Smooth muscle cell of the umbilical artery (primary cell): ENCODE measurements at places on chromosomes 11 and 22. TPM values are rescaled to one million over a fixed set of nuclear protein-coding genes. Genes with fewer than 3 reads are reported as not detected.

Gene DBX1
- not detected in 2 replicates for total RNA-seq

Gene SVIP
- total RNA-seq, result 3.3 and 7.7 TPM in 2 replicates

Gene IL17REL
- total RNA-seq, result 0.09 TPM in 1 of 2 replicates, not detected in the other

Gene OR52I2
- not detected in 2 replicates for total RNA-seq

Gene APOA1
- 3.0 and 10.4 TPM in 2 replicates for total RNA-seq

Gene GLYATL2
- total RNA-seq, result 0.97 and 1.8 TPM in 2 replicates

Gene SLC22A6
- not detected in 2 replicates for total RNA-seq

Gene PDGFD
- 0.83 and 3.0 TPM in 2 replicates for total RNA-seq

Gene DEFB131B
- total RNA-seq, result not detected in 2 replicates

Gene SLCO2B1
- total RNA-seq, result 0.30 and 0.88 TPM in 2 replicates

Gene GNAZ
- total RNA-seq, result 7.4 and 15.0 TPM in 2 replicates

Gene PGA4
- not detected in 2 replicates for total RNA-seq

Gene CABP7
- total RNA-seq, result not detected in 2 replicates

Gene MS4A4A
- not detected in 2 replicates for total RNA-seq

Gene LDHAL6A
- total RNA-seq, result not detected in 2 replicates

Gene BSCL2
- 41.1 and 119 TPM in 2 replicates for total RNA-seq

Gene RIMBP3C
- total RNA-seq, result 0.14 and 0.59 TPM in 2 replicates

Gene CTSW
- not detected in 2 replicates for total RNA-seq

Gene C22orf15
- 1.2 and 3.3 TPM in 2 replicates for total RNA-seq

Gene PKNOX2
- total RNA-seq, result 1.8 TPM in 2 replicates

Gene B3GAT1
- total RNA-seq, result 0.05 TPM in 1 of 2 replicates, not detected in the other

Gene OR8D4
- total RNA-seq, result not detected in 2 replicates

Gene POU2AF3
- total RNA-seq, result not detected in 2 replicates

Gene ENTHD1
- total RNA-seq, result not detected in 2 replicates

Gene OR5P2
- not detected in 2 replicates for total RNA-seq

Gene MYEOV
- total RNA-seq, result 2.9 TPM in 1 of 2 replicates, not detected in the other

Gene TRIM49B
- total RNA-seq, result not detected in 2 replicates

Gene HORMAD2
- total RNA-seq, result not detected in 2 replicates

Gene CDON
- 7.1 and 8.1 TPM in 2 replicates for total RNA-seq

Gene FAR1
- 50.5 and 97.1 TPM in 2 replicates for total RNA-seq

Gene DERL3
- 0.30 and 0.83 TPM in 2 replicates for total RNA-seq

Gene CYP2D6
- 0.30 and 0.42 TPM in 2 replicates for total RNA-seq

Gene FDXACB1
- total RNA-seq, result 2.6 and 2.7 TPM in 2 replicates

Gene RASSF10
- under 0.01 TPM in 1 of 2 replicates, not detected in the other for total RNA-seq

Gene OR4A15
- not detected in 2 replicates for total RNA-seq

Gene SCUBE2
- total RNA-seq, result 1.8 and 9.5 TPM in 2 replicates

Gene PRDM11
- total RNA-seq, result 5.6 and 7.9 TPM in 2 replicates

Gene APOA5
- not detected in 2 replicates for total RNA-seq

Gene OR51B4
- total RNA-seq, result not detected in 2 replicates

Gene F2
- not detected in 2 replicates for total RNA-seq

Gene OR5D16
- total RNA-seq, result not detected in 2 replicates

Gene NAALAD2
- total RNA-seq, result 1.0 and 2.4 TPM in 2 replicates
